Activated B cell treated with CpG ODN at 0.5 μM for 24 hours (primary cell): ENCODE measurements at places on chromosomes 6 and 20. TPM values are rescaled to one million over a fixed set of nuclear protein-coding genes. Genes with fewer than 3 reads are reported as not detected.

HAO1 gene
- total RNA-seq = not detected in 2 replicates

DNA sequence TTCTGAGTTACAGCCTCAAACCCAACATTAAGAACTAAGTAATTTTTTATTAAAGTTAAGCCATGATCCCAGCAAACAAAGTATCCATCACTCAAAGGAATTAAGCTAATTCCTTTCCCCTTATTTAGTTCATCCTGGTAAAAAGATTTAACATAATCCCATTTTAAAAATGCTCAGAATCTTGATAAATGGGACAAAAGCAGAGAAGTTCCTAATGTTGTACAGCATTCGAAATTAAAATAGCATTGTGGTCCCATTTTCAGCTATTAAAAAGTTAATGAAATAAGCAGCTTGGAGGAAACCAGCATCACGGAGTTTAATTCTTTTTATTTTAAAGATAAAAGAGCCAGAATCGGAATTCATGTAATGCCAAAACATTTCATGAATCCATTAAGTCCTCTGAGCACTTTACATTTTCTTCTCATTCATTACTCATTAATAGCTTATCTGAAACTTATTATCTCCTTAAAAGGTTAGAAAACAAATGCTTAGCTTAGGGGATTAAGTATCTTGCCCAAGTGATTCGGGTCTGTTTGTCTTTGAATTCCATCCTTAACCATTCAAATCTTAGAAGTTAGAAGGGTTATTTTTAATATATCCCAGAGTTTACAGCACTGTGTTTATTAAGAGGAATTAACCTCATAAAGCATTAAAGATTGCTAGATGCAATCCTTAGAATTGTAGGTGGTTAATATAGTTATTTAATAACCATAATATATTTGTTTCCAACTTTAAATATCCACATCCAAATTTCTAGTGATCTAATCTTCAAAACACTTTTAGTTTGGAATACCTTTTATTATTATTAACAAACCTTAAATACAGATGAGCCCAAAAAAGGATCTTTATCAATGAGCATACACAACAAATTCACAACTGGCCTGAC lies 11.2 kb downstream of the RBM39 start:
- no peaks in the 10 kb centered on the region for H3K27me3 ChIP-seq
- no peak for DNase-seq
- H3K36me3 ChIP-seq = peaks cover 87% of the 10 kb centered on the region
- H3K4me1 ChIP-seq = peaks cover 31% of the 10 kb centered on the region

DNA sequence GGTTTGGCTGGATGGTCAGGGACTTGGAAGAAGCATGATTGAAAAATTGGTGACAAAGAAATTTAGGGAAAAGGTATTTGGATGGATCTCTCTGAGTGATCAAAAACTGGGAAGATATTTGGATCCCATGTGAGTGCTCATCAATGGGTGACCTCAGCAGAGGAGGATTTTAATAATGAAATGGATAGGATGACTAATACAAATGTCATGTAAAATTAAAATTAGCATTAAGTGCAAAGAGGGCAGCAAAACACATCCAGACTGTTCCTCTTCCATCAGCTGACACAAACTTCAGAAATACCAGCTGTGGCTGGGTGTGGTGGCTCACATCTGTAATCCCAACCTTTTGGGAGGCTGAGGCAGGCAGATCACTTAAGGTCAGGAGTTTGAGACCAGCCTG lies 151.7 kb downstream of the THBS2 start:
- H3K27me3 ChIP-seq = no peaks in the 10 kb centered on the region
- no peaks in the 10 kb centered on the region for H3K36me3 ChIP-seq
- H3K4me1 ChIP-seq = no peaks in the 10 kb centered on the region
- DNase-seq = no peak
- H3K4me3 ChIP-seq = no peak overlapping the region

DNA sequence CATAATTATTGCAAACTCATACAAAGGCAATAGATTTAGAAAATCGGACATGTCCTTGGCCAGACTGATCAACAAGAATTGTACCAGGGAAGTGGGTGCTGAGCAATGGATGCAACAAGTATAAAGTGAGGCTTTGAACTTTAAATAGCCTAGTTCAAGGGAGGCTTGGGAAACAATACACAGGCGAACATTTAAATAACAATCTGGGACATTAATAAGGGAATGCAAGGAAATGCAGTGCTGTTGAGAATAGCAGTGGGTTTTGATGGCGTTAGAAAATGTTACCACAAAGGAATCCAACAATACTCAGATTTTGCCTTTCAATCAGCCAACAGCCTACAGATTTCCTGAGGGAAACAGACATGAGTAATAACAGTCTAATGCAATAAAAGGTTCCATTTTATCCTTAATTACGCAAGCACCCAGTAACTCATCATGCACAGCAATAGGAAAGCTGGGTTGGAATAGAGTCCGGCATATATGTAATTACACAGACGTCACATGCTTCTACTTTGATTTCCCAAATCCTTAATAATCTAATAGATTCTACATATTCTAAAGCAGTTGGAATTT lies 134.6 kb downstream of the PHACTR1 start:
- H3K4me3 ChIP-seq = no peak overlapping the region
- no peak for DNase-seq
- no peaks in the 10 kb centered on the region for H3K36me3 ChIP-seq
- H3K4me1 ChIP-seq = no peaks in the 10 kb centered on the region
- H3K27me3 ChIP-seq = peaks cover 26% of the 10 kb centered on the region
- no peak overlapping the region for H3K27ac ChIP-seq

DNA sequence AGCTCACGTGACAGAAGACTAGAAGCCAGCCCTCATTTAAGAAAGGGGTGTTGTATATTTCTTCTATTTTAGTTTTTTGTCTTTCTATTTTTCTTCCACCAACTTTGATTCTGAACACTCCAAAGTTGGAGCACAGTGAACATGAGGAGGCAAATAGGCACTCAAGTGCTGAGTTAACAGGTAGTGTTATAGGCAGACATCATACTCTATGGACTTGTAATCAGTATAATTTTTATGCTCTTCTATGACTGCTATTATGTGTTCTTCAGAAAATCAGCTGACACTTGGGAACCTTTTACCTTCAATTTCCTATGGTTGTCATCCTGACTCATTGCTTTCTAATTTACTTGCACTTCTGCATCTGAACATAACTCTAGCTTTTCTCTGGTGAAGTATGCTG lies 396.3 kb upstream of the EYS start:
- DNase-seq = no peak
- H3K27me3 ChIP-seq = no peaks in the 10 kb centered on the region
- no peaks in the 10 kb centered on the region for H3K36me3 ChIP-seq
- H3K4me3 ChIP-seq = no peak overlapping the region
- no peaks in the 10 kb centered on the region for H3K4me1 ChIP-seq

GRCh38 chr20:49846206-49846807 lies 33.7 kb downstream of the SLC9A8 start:
- no peak for DNase-seq
- H3K27me3 ChIP-seq = no peaks in the 10 kb centered on the region
- peaks cover 17% of the 10 kb centered on the region for H3K4me1 ChIP-seq
- peaks cover 62% of the 10 kb centered on the region for H3K36me3 ChIP-seq
